ENCODE measurements at places on chromosomes 6 and 20. TPM values are rescaled to one million over a fixed set of nuclear protein-coding genes. Genes with fewer than 3 reads are reported as not detected.

Gene SLC22A1
- polyA plus RNA-seq = 0.58 TPM

Gene HLA-DPA1
- polyA plus RNA-seq = 19.5 TPM

DNA sequence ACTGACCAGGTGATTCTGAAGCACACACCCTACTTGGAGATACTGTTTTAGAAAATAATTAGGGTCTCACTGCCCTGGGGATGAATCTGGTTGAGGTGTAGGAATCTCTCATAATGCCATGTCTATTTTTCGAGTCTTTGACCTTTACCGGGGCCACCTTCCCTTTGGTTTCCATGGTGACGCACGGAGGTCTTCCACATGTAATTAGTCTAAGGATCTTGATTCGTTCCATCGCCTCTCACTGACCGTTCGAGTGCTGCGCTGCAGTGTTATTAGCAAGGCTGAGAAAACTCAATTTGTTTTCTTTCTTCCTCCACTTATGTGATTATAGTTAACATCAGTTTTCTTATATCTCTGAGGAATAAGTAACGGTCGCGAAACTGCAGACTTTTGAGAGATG, 144.3 kb upstream of the SPACA1 start:
- DNase-seq = no peak

DNA sequence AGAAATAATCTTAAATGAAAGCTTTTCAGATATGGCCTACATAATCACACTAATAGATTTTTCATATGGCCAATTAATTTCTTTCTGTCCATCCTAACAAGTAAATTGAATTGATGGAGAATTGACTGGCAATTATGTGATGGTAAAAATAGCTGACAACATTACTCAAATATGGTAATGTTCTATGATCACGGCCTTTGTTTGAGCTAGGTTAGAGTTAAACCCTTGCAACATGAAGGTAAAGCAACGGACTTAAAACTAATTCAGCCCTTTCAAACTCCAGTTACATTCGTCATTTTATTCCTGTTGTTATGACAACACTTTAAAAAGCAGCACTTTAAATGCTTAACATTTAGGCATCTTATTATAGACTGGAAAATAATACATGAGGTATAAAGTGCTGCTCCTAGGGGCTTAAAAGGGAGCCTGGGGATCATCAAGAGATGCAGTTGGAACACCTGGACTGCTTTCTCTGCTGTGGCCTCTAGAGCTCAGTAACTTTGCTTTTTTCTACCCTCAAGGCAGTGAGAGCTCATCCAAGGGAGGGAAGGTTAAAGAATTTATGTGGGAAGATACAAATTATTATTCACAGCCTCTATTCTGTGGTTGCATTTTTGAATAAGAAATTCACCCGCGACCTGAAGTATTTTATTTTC, 46.9 kb downstream of the RIPOR2 start:
- no peak for DNase-seq

DNA sequence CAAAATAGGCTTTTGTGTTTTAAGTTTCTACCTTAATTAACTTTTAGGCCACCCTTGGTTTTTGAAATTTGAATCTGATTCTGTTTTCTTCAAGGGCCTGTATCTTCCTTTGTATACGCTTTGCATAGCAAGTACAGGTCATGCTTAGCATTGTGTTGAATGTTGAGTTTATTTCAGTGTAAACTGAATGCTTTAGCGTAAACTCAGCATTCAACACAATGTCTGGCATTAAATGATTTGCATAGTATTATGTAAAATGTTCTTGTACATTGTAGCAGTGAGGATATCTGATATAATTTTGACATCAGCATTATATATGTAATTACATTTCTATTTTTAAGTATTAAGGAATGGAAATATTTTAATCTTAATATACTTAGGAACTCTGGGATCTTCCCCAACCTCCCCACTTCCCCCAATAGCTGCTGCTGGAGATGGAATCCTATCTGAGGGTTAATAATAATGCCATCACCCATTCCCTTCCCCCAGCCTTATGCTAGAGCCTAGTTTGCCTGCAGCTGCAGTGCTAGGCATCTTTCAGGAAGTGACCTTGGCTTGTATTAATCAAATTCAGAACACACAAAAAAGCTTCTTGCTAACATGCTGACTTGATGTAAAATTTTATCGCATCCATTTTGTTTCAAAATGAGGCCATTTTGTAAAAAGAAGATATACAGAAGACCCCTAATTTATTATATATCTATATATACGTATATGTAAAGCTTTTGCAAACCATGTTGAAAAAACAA, 73.1 kb downstream of the NCOA3 start:
- no peak for DNase-seq

DNA sequence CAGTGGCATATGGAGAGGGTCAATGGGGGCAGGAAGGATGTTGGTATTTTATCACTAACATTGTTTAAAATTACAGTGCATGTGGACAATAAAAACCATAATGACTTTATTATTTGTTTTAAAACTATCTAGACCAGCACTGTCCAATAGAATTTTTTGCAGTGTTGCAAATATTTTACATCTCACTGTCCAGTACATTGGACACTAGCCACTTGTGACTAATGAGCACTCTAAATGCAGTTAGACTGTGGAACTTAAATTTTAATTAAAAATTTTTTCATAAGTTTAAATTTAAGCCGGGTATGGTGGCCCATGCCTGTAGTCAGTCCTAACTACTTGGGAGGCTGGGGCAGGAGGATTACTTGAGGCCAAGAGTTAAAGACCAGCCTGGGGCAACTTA, 101.7 kb downstream of the DTD1 start:
- no peak for DNase-seq

DNA sequence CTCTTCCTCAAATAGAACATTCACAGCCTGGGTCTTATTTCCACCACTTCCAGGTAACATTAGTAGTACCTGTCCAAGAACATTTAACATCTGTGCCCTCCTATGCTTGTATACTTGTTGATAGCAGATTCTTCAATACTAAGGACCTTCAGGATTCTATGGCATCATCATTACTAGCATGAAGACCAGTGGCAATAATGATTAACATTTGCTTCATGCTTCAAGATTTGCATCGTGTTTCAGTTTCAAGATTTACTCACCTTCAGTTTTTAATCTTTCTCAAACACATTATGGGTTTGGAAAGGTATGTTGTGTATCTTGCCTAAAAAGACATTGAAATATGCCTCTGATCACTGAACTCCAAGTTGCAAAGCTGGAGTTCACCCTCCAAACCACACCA, 412.8 kb upstream of the NRSN1 start:
- no peak for DNase-seq

All from left renal cortex interstitium (tissue), 4 donors.